ENCODE measurements at places on chromosomes 11 and 22.
A peak's percentile ranks its signal among the peaks of the same experiment; 100 is the strongest.

DNA sequence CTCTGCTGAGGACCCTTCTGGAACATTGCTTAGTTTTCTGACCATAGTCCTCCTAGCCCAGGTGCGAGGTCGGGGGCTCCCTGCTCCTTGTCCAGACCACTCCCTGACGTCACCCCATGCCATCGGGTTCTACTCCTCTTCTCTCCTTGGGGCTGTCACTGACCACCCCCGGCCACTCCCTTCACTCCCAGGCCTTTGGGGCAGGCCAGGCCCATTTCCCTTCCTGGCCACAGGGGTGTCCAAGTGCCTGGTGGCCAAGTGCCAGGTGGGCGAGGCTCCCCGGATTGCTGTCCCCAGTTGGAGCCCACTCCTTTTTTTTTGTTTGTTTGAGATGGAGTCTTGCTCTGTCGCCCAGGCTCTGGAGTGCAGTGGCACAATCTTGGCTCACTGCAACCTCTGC lies 19.5 kb downstream of the MRGPRD start:
- no peak for DNase-seq

DNA sequence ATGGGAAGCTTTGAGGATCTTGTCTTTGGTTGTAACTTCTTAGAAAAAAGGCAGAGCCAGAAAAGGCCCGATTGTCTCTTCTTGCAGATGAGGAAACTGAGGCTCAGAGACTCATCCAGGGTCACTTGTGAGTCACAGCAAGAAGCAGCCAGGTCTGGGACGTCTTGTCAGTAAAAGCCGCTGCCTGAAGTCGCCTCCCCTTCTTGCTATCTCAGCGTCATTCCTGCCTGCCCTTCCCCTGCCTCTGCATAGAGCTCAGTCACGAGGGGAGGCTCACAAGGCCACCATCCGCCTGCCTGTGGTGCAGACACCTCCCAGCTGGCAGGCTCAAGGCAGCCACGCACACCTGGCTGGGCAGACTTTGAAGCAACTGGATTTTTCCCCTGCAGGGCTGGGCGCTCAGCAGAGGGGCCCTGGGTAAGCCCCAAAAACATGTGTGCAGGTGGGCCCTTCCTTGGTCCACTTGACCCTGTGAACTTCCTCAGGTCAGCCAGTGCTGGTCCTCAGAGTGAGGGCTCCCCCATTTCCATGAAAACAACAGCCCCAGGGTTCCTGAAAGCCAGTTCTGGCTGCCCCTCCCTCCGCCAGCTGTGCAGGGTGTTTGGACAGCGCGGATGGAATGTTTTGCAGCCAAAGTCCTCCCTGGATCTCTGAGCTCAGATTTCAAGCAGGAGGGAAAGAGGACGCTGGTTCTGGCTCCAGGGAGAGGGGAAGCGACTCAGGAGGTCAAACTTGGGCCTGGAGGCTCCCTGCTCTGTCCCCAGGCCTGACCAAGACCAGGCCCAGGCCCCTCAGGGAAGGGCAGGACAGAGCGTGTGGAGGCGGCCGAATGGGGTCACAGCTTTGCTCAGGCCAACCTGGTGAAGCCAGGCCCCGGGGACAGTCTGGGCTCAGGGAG lies 6.0 kb upstream of the RAB3IL1 start:
- DNase-seq, result no peak

DNA sequence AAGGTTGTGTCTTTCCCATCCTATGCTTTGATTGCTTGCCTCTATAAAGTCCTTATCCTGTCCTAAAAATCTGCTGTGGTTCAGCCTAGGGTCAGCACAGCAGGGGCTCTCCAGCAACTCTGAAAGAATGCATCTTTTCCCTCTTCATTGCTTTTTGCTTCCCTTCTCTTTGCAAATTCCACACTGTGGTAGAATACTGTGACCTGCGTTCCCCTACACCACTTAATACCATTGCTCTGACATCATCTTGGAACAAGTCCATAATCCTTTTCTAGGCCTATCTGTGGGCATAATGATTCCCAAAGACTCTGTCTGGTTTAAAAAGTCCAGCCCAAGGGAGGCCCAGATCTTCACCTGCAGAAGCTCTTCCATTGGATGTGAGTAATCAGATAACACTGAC lies 177.7 kb downstream of the NAV2 start:
- DNase-seq, result no peak

DNA sequence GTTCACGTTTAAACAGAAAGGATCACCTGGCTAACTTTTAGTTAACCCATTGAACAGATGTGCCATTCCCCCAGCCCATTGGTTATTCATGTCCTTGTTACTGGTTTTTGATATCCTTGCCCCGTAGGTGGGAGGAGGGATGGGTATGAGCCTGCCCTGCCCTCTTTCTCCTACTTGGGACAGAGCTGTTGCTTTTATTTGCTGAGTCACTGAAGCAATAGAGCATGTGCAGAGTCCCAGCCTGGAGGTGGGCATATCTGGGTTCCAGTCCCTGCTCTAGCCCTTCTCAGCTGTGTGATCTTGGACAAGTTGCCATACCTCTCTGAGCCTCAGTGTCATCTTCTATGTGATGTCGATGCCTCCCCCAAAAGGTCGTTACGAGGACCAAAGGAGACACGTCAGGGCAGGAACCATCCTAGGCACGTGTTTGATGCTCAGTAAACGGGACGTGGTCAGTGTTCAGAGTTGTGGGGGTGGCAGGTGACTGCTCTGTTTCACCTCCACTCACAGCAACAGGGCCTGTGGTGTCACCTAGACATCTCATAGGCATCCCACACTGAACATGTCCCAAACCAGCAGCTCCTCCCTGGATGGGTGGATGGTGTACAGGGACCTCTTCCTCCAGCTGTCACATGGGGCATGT lies 61.0 kb downstream of the BMAL1 start:
- DNase-seq, result peak; percentile 83

- DNase-seq, result no peak
Observed at GRCh38 chr11:105923807-105924206, 98.2 kb downstream of the MSANTD4 start.
